ENCODE measurements at places on chromosomes 1 and 21.

GRCh38 chr1:119222271-119222670 is 81.8 kb upstream of the WARS2 start:
- no peak for DNase-seq

- peak; percentile 49 for DNase-seq
These were observed 18.8 kb downstream of the KYAT3 start for GRCh38 chr1:88973520-88974137.

- no peak for DNase-seq
These were observed 135.4 kb upstream of the C8B start for GRCh38 chr1:57101209-57101608.

DNA sequence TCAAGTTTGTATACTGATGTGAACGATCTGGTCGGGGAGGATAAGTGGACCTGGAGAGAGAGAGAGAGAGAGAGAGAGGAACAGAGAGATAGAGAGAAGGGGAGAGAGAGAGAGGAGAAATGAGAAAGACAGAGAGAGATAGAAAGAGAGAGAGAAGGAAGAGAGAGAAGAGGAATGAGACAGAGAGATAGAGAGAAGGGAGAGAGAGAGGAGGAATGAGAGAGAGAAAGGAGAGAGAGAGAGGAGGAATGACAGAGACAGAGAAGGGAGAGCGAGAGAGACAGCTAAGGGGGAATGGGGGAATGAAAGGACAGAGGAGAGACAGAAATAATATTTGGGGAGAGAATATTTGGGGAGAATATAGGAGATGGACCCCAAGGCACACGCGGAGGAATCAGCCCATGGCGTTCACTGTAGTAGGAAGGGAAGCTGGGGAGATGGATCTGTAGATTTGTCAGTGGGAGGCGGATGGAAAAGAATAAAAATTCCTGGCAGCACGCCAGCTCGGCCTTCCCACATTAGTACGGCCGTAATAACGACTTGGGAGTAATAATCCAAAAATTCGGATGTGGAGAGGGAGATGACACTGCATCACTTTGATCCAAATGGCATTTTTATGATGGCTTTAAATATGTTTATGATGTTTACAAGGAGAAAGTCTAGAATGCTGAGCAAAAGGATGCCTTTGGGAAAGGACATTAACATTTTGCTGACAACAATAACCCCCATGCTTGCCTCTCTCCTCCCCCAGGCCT is 159.8 kb upstream of the KCNJ6 start:
- no peak for DNase-seq

- DNase-seq: no peak
These were observed 172.4 kb downstream of the C1orf21 start for GRCh38 chr1:184559117-184559713.

- DNase-seq: peak; percentile 66
These were observed 16.4 kb upstream of the RAB29 start for GRCh38 chr1:205791568-205792180.

GRCh38 chr1:219708919-219709543 is 96.1 kb upstream of the ZC3H11B start:
- no peak for DNase-seq

GRCh38 chr1:245538671-245539070 is 383.9 kb downstream of the KIF26B start:
- no peak for DNase-seq

DNA sequence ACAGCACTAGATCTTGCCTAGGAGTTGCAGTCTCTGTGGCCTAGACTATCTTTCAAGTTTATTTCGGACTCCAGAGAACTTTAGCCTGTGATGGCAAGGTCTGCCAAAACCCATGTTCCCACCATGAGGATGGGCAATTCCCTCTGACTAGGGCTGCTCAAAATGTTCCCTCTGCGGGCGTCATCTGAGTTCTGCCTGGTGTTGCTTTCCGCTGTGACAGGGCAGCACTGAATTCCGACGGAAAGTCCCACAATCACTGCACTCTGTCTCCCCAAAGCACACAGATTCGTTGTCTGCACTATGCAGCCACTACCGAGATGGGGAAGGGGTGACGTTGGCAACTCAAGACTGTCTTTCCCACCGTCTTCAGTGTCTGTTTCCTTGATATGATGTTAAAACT is 75.2 kb downstream of the CATSPERE start:
- DNase-seq: no peak

DNA sequence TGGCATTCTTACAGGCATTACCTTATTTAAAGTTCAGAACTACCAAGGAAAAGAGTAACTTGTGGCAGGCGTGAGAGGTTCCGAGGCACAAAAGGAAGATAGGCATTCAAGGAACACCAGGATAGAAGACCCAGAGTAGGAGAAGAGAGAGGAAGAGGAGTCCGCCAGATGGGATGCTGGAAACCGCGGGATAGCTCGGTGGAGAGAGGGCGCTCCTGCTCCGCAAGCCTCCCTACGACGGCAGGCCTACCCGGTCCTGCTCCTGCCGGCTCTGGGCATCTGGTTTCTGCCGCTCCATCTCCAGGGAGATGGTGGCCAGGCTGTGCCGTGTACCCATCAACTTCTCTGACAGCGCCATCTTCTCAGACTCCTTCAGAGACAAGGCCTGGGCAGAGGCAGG is 5.4 kb upstream of the NBPF1 start:
- no peak for DNase-seq

DNA sequence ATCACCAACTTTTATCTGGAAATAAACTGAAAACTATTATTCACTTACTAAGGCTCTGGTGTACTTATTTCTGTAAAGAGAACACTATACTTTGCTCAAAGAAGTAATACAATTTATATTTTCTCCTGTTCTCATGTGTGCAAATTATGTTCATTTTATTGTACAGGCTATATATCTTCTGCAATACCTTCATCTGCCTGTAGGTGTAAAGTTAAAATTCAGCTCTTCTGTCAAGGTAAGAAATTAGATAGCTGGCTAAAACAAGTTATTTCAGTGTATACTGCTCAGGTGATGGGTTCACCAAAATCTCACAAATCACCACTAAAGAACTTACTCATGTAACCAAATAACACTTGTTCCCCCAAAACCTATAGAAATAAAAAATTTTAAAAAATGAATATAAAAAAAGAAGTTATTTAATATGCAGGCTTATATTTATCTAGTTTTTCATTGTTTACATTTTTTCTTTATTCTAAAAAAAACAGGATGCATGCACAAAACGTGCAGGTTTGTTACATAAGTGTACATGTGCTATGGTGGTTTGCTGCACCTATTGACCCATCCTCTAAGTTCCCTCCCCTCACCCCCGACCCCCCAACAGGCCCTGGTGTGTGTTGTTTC is 81.5 kb downstream of the PTGER3 start:
- DNase-seq: no peak

GRCh38 chr21:32520875-32521735 is 64.2 kb downstream of the TCP10L start:
- DNase-seq: no peak

GRCh38 chr1:202046748-202047708 is 36.6 kb downstream of the ELF3 start:
- DNase-seq: no peak

DNA sequence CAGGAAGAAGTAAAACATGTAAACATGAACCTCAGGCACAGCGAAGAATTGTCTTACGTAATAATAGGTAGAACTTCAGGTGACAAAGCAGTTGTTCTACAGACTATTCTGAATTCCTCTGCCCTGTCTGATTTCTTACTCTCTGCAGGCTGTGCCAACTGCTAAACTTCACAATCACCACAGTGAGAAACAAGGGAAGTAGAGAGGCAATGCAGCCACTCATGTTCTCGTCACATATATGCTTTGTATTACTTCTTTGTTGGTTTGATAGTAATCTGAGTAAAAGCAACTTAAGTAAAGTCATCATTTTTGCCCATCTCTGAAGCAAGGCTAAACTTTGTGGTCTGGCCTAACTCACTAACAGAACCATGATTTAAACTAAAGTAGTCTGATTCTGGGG is 21.9 kb downstream of the PIGK start:
- DNase-seq: no peak

- DNase-seq: peak; percentile 78
These were observed at the start of gene PTPRC for GRCh38 chr1:198638894-198639635. Gene PTPRC (plus strand): TSS chr1:198639040. CDS start chr1:198639269, 229 bp downstream.

DNA sequence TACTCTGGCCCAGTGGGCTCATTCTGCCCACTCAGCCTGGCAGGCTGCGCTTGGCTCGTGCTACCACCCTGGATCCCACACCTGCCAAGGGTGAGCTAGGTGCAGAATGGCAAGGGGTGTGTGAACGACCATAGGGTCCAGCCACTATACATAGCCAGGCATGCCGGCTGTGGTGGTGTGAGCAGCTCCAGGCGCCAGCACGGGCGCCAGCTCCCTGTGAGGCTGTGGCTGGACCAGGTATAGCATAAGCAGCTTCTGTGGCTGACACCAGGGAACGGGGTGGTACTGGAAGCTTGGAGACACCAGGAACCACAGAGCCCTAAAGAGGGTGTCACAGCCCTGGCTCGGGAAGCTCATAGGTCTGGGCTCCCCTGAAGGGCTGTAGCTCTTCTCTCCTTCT is 18.6 kb downstream of the CCDC18 start:
- DNase-seq: no peak

DNA sequence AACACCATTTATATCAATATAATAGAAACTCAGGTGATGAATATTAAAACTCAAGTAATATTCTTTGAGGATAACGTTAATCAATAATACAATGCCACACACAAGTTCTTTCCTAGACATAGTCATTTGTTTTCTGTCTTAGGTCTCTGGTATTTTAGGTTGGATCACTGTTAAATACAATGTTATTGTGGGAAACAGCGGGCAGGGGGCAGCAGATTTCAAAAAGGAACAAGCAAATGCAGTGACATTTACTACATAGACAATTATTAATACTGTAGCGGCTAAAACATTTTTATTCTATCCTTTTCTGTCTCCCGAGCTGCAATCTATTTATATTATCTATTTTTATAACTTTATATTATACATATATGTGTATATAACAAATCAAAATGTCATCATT is 186.4 kb upstream of the ZNHIT6 start:
- DNase-seq: no peak

- DNase-seq: no peak
These were observed 29.4 kb downstream of the SPSB1 start for GRCh38 chr1:9321986-9322660.

GRCh38 chr1:66450043-66450514 is 83.9 kb upstream of the SGIP1 start:
- no peak for DNase-seq

DNA sequence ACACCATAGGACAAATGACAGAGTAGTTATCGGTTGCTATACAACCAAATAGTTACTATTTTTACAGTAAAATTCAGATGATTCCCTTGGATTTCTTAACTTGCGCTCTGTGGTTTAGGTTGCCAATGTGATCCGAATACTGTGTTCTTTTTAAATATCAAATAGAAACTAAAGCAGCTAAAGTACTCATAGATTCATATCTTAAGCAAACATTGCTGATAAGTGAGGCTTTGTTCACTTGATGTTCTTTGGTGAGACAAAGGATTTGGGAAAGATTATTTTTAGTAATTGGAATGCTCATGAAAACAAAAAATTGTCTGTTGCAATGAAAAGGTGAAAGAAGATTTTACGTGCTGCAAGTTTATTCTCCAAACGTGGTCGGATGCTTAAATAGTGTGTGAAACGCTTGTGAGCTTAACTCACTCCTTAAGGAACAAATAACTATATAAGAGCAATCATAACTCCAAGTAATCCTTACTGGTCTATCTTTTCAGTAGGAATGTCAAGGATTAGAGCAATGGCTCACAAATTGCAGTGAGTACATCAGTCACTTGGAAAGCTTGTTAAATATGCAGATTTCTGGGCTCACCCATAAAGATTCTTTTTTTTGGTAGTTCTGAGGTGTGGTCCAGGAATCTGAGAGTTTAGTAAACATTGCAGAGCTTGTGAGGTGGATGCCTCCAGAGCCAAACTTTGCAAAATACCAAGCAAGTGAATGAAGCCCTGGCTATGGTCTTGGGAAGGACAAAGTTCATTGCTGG is 31.8 kb upstream of the PDC start:
- DNase-seq: no peak

GRCh38 chr1:41399145-41399795 is 38.0 kb downstream of the FOXO6 start:
- DNase-seq: no peak

GRCh38 chr1:51924455-51924854 is 45.9 kb upstream of the NRDC start:
- no peak for DNase-seq

DNA sequence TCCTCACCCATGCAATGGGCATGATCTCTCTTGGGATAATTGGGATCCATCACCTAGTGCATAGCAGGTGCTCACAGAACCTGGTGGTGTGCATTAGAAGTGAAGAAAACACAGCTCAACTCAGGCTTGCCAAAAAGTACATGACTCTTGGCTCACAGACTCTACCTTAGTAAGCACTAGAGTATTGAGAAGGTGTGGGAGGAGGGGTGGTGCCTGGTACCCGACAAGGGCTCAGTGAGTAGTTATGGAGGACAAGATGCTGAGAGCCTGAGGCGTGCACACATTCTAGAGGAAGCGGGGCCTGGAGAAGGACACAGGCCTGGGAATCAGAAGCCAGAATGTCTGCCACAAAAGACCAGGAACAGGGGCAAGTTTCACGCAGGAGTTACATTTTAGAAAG is 100.3 kb upstream of the GRIK3 start:
- DNase-seq: no peak

- peak; percentile 47 for DNase-seq
These were observed 16.0 kb downstream of the OR2T11 start for GRCh38 chr1:248618878-248619277.

- DNase-seq: no peak
These were observed 13.4 kb downstream of the OSCP1 start for GRCh38 chr1:36436821-36437220.

- DNase-seq: peak; percentile 74
These were observed 106.4 kb downstream of the TBX19 start for GRCh38 chr1:168386949-168387586.

DNA sequence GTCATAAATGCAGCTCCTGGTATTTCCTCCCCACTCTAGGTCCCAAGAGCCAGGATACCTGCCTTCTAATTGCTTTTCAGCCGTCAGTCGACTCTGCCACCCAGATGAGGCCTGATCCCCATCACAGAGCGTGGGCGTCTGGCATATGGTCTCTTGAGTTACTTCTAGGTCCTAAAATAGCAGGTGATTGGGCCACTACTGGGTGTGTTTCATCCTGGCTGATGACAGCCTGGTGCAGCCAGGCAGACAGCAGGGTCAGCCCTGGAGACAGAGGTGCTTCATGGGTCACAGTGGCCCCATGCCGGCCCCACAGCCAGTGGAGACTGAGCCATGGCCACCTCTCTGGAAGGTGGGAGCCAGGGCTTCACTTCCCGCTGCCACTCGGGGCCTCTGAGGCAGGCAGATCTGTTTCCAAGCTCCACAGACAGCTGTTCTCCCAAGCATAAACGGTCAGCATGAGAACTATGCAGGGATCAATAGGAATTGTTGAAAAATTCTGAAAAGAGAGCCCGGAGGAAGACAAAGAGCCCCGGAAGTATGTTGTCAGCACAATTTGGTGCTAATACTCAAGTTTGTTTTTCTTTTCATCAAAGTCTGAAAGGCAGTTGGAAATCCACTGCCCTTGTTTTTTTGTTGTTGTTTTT is 83.0 kb downstream of the MAN1C1 start:
- no peak for DNase-seq

DNA sequence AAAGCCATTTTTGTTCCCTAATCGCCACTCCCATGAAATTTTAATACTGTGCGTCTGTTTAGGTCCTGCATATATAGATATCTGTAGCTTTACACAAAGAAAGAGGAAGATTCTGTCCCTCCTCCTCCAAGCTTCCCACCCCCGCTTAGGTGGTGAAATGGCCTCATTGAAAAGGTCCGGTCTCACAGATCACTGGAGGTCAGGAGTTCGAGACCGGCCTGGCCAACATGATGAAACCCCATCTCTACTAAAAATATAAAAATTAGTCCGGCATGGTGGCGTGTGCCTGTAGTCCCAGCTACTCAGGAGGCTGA is 20.9 kb downstream of the SLC2A7 start:
- no peak for DNase-seq

Data from CD4-positive, alpha-beta T cell treated with Interleukin-2 at 100 ng/mL for 4 hours (primary cell).